Skin of body (tissue), 3 donors: ENCODE measurements at places on chromosomes 2 and 18.

DNA sequence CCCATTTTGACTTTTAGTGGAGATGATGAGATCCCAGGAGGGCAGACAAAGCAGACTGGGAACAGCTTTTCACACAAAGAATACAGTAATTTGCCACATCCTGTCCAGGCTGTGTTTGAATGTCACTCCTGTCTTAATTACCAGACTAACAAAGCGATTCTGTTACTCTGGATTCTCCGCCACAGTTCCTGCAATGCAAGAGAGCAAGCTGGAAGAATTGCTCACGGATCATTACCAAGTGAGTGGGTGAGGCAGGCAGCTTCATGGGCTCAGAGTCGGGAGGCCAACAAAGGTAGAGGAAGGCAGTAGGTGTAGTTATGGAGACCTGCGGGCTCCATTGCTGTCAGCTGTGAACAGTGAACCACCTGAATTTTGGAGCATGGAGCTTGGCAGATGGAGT lies 250.5 kb upstream of the ATP5MC3 start:
- no peak for DNase-seq

DNA sequence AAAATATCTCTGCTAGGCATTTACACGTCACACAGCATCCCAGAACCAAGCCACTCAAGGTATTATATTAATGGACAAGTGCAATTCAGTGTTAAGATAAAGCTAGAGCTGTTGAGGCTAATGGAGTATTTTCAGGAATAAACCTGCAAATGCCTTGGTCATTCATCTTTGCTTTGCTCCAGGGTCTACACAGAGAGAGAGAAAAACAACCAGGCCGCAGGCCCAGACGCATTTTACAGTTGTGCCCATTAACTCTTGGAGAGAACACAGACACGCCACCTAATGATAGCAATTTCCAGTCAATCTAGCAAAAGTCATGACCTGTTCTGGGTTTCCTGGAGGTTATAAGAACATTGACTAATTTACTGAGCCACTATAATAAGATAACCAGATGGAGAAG lies 829.3 kb downstream of the LRRTM4 start:
- DNase-seq: no peak

DNA sequence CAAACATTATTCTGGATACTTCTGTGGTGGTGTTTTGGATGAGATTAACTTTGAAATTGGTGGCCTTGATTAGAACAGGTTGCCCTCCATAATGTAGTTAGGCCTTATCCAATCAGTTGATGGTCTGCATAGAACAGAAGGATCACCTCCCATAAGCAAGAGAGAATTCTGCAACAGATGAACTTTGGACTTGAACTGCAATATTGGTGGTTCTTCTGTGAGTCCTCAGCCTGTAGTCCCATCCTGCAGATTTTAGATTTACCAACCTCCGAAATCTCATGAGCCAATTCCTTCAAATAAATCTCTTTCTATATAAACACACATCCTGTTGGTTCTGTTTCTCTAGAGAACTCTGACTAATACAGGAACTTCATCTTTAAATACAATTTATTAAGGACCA lies 81.9 kb downstream of the IRS1 start:
- DNase-seq: no peak

DNA sequence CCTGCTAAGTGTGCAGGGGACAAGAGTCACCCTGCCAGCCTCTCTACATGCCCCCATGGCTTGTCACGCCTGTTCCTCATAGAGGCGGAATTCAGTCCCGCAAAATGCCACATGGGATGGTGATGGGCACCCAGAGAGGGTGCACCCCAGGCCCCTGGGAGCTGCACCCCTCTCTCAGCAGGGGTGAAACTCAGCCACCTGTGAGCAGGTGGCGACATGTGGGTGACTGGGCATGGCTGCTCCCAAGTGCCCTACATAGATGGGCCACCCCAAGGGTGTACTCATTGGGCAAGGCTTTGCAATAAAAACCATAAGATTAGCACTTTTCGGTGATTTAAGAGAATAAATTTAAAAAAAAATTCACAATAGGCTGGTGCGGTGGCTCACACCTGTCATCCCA lies 6.3 kb downstream of the HS6ST1 start:
- no peak for DNase-seq

DNA sequence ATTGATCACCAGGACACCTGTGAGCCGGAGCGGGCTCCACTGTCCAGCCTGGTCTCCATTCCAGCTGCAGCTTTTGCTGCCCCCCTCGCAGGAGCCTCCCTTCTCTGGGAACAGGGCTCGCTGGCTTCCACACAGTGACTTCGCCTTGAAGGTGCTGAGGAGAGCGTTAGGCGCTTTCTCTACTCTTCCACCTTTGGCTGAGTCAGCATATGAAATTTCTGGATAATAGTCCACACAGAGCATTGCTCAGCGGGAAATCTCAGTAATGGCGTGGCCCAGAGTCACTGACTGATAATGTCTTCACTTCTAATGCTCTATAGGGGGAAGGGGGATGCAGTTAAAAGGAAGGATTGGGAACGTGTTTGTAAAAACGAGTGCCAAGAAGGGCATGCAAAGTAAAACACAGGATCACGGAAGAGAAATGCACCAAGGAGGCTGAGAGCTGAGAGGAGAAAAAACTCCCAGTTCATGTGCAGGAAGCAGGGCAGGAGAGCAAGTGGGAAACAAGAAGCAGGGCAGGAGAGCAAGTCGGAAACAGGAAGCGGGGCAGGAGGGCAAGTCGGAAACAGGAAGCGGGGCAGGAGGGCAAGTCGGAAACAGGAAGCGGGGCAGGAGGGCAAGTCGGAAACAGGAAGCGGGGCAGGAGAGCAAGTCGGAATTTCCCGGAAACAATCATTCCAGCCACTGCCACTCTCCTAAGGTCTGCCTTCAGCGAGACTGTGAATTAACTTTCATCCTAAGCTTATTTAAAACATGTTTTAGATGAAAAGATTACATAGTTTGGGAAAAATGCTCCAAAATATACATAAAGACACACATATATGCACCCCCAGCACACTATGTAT lies 77.7 kb downstream of the MYT1L start:
- no peak for DNase-seq
